ENCODE measurements at places on chromosomes 4 and X.

GRCh38 chr4:138976526-138976925 is 39.1 kb upstream of the NOCT start:
- no peaks in the 10 kb centered on the region for H3K36me3 ChIP-seq
- H3K27ac ChIP-seq: no peak overlapping the region
- DNase-seq: no peak
- no peaks in the 10 kb centered on the region for H3K4me1 ChIP-seq
- H3K4me3 ChIP-seq: no peak overlapping the region
- no peaks in the 10 kb centered on the region for H3K27me3 ChIP-seq

GRCh38 chr4:28443371-28443770 is 1582.7 kb downstream of the STIM2 start:
- no peaks in the 10 kb centered on the region for H3K27me3 ChIP-seq
- no peak overlapping the region for H3K4me3 ChIP-seq

DNA sequence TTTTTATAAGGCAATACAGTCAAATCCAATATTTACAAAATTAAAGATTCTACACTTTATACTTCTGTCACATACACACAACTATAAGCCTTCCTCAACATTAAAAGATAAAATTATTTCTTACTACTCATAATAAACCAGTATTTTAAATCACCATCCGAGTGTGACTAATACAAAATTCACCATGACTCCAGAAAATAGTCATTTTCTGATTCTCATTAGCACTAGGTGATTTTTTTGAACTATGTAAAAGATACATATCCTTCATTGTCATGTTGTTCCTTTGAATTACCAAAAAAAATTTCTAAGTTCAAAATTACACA is 646 bp upstream of the SLC7A11 start:
- H3K4me3 ChIP-seq: peak overlapping the region; percentile 78
- no peak for DNase-seq
- H3K27me3 ChIP-seq: no peaks in the 10 kb centered on the region
- H3K27ac ChIP-seq: peak overlapping the region; percentile 94
- no peaks in the 10 kb centered on the region for H3K36me3 ChIP-seq

GRCh38 chr4:138224614-138225013 is 17.5 kb downstream of the SLC7A11 start:
- H3K4me1 ChIP-seq: no peaks in the 10 kb centered on the region
- H3K27me3 ChIP-seq: no peaks in the 10 kb centered on the region
- no peaks in the 10 kb centered on the region for H3K36me3 ChIP-seq
- no peak overlapping the region for H3K27ac ChIP-seq

GRCh38 chr4:23958749-23959148 is 68.9 kb upstream of the PPARGC1A start:
- no peaks in the 10 kb centered on the region for H3K36me3 ChIP-seq
- H3K4me1 ChIP-seq: no peaks in the 10 kb centered on the region
- no peaks in the 10 kb centered on the region for H3K27me3 ChIP-seq
- DNase-seq: no peak

DNA sequence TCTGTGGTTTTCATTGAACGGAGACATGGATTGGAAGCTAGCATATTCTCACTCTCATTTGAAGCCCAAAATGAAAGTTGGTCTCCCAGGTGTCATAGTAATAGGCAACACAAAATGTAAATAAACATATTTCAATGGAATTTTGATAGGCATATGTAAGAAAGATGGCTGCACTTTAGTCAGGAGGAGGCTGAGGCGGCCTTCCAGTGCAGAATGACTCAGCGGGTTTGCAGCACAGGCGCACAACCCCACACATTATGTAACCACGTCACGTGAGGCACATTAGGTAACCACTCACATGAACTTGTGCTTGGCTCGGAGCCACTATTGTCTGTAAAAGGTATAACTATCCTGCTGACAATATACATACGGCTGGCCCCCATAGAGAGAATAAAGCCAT is 381.7 kb downstream of the GPAT3 start:
- no peaks in the 10 kb centered on the region for H3K27me3 ChIP-seq
- no peak overlapping the region for H3K27ac ChIP-seq
- no peak overlapping the region for H3K4me3 ChIP-seq
- H3K4me1 ChIP-seq: no peaks in the 10 kb centered on the region
- H3K36me3 ChIP-seq: no peaks in the 10 kb centered on the region

- no peak overlapping the region for H3K4me3 ChIP-seq
- H3K4me1 ChIP-seq: no peaks in the 10 kb centered on the region
- no peak for DNase-seq
- H3K27ac ChIP-seq: no peak overlapping the region
Measured at GRCh38 chrX:71870208-71871098, 40.2 kb upstream of the NHSL2 start.

DNA sequence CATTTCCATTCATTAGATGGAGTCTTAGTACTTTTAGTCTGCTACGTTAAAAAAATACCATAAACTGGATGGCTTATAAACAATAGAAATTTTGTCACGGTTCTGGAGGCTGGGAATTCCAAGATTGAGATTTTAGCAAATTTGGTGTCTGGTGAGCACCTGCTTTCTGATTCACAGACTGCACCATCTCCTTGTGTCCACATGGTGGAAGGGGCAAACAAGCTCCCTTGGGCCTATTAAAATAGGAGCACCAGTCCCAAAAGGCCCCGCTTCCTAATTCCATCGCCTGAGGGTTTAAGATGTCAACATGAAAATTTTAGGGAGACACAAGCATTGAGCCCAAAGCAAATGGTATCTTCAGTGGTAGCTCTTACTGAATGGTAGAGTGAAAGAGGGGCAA is 120.5 kb upstream of the MAP9 start:
- H3K4me3 ChIP-seq: no peak overlapping the region
- H3K27me3 ChIP-seq: no peaks in the 10 kb centered on the region
- no peaks in the 10 kb centered on the region for H3K4me1 ChIP-seq
- DNase-seq: no peak
- H3K36me3 ChIP-seq: no peaks in the 10 kb centered on the region

GRCh38 chr4:3217266-3217665 is 31.7 kb upstream of the MSANTD1 start:
- DNase-seq: no peak
- peaks cover 61% of the 10 kb centered on the region for H3K36me3 ChIP-seq
- H3K4me3 ChIP-seq: no peak overlapping the region
- H3K4me1 ChIP-seq: peaks cover 19% of the 10 kb centered on the region
- H3K27me3 ChIP-seq: no peaks in the 10 kb centered on the region

DNA sequence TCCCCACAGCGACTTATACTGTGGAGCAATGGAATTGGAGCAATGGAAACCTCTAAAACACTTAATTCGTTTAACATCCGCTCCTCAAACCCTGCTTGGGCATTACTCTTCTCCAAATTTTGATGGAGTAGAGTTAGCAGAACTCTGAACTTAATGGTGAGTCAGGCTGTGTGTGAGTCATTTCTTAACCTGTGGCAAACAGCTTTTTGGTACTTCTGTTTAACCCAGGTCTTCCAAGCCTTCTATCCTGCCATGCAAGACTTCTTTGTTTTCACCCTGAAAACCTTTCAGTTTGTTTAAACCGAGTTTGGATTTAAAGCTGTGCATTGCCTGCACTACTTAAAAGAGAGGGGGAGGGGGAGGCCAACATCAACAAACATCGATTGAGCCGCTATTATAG is 3.6 kb upstream of the AMOT start:
- no peak overlapping the region for H3K4me3 ChIP-seq
- DNase-seq: no peak
- H3K27me3 ChIP-seq: peaks cover 16% of the 10 kb centered on the region
- H3K27ac ChIP-seq: no peak overlapping the region
- no peaks in the 10 kb centered on the region for H3K36me3 ChIP-seq
- H3K4me1 ChIP-seq: peaks cover 17% of the 10 kb centered on the region

- DNase-seq: no peak
- no peaks in the 10 kb centered on the region for H3K4me1 ChIP-seq
- no peak overlapping the region for H3K27ac ChIP-seq
- no peaks in the 10 kb centered on the region for H3K36me3 ChIP-seq
- H3K4me3 ChIP-seq: no peak overlapping the region
- H3K27me3 ChIP-seq: no peaks in the 10 kb centered on the region
Measured at GRCh38 chrX:105101378-105101777, 119.1 kb downstream of the TEX13A start.

DNA sequence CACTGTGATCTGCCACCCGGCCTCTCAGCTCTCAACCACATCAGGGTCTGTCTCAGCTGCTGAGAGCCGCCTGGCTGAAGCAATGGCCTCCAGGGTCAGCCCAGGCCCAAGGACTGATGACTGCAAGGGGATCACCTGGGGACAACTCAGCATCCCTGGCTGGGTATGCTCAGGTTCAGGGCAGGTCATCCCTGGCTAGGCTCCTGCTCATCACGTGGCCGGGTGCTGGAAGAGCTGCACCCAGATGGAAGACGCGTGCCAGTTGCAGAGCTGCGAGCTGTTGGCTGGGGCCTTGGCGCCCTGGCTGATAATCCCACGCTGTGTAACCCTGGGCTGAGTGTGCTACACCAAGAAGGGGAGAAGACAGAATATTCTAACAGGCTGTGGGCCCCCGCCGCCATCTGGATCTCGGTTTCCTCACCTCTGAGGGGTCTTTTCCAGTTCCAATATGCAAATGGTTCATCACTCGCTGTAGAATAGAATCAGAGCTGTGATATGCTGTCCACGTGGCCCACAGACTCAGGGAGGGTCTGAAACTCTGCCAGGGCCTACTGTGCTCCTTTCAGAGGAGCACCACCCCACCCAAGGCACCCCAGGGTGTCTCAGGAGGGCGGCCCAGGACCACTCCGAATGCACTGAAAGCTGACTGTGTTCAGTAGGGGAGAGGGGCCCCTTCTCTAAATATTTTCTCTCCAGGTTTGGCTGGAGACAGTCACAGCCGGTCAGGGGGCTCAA is 338.8 kb downstream of the BCOR start:
- H3K4me3 ChIP-seq: no peak overlapping the region
- H3K27me3 ChIP-seq: no peaks in the 10 kb centered on the region
- DNase-seq: no peak
- no peaks in the 10 kb centered on the region for H3K4me1 ChIP-seq
- no peaks in the 10 kb centered on the region for H3K36me3 ChIP-seq
- H3K27ac ChIP-seq: no peak overlapping the region

DNA sequence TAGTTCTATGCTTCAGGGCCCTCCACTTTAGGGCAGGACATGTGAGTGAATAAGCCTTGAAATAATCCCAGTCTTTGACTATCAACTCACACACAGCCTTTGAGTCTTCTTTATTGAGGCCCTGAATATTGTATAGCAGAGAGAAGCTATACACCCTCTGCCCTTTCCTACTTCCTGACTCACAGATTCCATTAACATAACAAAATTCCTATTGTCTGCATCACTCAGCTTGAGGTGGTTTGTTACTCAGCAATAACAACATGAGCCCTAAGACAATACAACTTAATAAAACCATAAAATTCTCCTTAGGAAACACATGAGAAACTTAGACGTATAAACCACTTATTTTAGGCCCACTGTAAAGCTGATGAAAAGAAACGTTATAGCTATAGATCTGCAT is 680.3 kb upstream of the DIAPH2 start:
- H3K4me1 ChIP-seq: no peaks in the 10 kb centered on the region
- no peak overlapping the region for H3K4me3 ChIP-seq
- no peaks in the 10 kb centered on the region for H3K27me3 ChIP-seq
- H3K36me3 ChIP-seq: no peaks in the 10 kb centered on the region

DNA sequence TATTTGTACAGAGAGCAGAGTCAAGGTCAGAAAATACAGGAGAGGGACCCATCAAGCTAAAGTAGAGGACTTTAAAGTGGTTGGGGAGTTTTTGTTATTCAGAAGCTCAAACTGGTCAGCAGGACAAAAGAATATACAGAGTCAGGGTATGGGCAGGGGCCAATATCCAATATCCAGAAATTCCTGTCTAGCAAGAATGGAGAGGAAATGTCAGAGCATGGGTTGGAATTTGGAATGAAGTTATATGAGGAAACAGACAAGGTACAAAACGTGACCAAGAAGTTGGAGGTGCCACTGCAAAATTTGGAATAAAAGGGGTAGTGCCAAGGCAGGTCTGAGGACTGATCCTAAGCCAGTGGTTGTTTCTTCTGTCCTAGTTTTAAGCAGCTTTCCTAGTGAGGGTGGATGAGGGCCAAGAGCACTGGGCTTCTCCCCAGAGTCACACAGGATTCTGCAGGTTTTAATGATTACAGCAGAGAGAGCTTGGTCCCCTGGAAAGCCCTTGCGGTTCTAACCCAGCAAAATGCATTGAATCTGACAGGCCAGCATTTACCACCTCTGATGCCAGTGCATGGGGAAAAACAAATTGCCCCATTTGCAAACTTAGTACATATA is 304.7 kb upstream of the FTHL17 start:
- no peak overlapping the region for H3K27ac ChIP-seq
- H3K4me3 ChIP-seq: no peak overlapping the region
- no peak for DNase-seq
- no peaks in the 10 kb centered on the region for H3K4me1 ChIP-seq

DNA sequence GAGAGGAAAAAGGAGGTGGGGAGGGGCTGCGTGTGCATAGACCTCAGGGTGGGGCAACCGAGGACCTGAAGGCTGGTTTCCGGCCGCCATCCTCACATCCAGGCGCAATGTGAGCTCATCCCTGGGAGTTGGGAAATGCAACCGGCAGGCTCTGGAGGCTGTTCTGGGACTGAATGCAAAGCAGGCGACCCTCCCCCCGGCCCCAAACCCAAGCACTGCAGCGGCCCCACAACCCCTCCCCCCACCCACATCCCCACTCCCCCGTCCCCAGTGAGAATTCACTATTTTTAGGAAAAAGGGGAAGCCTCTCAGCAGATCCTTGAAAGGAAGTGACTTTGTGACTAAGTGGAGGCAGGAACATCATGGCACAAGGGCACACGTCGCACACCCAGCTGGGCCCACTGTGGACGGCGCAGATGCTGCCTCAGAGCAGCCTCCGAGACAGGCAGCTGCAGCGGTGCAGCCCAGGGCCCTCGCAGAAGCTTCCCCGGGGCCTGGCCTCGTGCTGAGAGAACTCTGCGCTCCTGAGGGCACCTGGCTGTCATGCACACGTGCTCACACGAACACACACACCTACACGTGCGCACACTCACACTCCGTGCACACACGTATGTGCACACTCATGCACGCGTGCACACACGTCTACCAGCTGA is 1.3 kb upstream of the PDE6B start:
- no peaks in the 10 kb centered on the region for H3K27me3 ChIP-seq
- no peak overlapping the region for H3K4me3 ChIP-seq
- DNase-seq: no peak

DNA sequence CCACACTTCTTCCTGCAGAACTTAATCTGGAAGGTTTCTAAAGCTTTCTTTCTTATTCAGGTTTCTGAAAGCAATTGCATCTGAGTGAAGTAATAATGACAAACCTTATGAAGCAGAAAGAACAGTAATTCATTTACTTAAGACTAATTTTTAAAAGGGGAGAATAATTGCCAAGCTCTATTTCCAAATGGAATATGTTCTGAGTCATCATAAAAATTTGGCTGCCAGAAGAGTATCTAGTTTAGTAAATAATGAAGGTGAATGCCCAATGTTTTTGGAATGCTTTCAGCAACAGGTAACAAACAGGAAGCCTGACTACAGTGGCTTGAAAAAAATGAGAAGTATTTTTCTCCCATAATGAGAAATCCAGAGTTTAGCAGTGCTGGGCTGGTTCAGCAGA is 227.3 kb upstream of the TET2 start:
- H3K27me3 ChIP-seq: peaks cover 4% of the 10 kb centered on the region
- no peak for DNase-seq
- H3K36me3 ChIP-seq: no peaks in the 10 kb centered on the region
- no peak overlapping the region for H3K27ac ChIP-seq
- no peak overlapping the region for H3K4me3 ChIP-seq

All from activated naive CD4-positive, alpha-beta T cell treated with anti-CD3 and anti-CD28 coated beads, Interleukin-2, amount 10 ng/mL, durations not matched to agents 7 days and 5 days (primary cell).